Activated CD8-positive, alpha-beta memory T cell treated with anti-CD3 and anti-CD28 coated beads for 4 hours (primary cell): ENCODE measurements at places on chromosomes 7 and 10.

DNA sequence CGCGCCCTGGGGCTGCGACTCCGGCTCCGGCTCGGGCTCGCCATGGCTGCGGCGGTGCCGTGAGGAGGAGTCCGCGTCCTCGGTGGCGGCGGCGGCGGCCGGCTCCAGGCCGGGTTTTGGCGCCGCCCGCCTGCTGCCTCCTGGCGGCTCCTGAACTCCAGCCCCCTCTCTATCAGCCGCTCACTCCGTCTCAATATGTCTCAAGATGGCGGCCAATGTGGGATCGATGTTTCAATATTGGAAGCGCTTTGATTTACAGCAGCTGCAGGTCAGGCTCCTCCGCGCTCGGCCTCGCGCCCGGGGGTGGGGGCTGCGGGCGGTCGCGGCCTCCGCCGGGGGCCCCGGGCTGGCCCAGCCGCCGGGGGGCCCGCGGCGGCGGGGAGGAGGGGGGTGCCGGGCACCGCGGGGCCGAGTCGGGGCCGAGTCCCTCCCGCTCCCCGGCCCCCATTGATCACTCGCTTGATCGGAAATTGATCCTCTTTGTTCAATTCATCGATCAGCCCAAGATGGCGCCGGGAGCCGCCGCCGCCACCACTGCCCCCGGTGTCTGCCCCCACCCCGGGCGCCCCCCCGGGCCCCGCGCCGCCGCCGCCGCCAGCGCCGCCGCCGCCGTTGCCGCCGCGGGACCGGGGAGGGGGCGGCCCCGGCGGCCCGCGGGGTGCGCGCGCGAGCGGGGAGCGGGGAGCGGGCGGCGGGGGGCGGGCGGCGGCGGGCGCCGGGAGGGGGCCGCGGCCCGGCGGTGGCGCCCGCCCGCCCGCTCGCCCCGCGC is 1.4 kb upstream of the CUX1 start:
- DNase-seq = peak; percentile 22

DNA sequence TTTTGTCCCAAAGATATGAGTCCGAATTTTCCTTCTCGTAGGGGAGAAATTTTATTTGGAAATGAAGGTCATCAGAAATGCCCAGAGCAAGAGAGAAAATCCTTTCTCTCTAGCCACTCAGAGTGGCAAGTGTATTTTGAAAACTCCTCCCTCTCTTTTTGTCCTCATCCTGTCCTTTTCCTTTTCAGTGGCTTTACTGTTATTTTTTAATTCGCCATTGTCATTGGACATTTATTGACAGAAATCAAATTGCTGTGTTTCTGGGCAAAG is 39.6 kb downstream of the TET1 start:
- no peak for DNase-seq

GRCh38 chr7:111089822-111090426 is 1.0 kb upstream of the LRRN3 start:
- DNase-seq = no peak

- no peak for DNase-seq
Observed at GRCh38 chr7:23422909-23423308, 47.4 kb downstream of the IGF2BP3 start.

DNA sequence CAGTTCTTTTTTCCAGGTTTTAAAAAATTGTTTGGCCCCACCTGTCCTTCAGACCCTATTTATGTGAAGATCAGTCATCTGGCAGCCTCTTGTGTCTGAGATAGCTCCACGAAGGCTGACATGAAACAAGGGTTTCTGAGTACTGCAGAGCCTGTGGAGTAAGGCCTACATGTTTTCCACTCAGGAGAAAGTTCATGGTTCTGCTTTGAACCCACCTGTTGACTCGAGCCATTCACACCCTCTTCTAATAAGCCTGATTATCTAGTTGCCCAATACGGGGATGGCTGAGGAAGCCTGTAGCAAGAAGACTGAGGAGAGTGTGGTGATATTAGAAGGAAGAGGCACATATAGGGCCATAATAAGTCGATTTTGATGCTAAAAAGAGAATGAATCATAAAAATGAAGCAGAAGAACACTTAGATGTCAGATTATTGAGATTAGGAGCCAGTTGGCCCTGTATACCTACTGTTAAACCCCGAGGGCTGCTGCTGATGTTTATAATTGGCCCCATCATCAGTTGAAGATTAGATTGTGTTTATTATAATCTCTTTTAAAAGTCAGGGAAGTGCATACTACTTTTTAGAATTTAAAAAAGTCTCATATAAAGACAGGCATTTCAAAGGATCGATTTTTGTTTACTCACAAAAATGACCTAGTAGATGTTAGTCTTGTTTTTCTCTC is 109.4 kb downstream of the CDK14 start:
- no peak for DNase-seq

DNA sequence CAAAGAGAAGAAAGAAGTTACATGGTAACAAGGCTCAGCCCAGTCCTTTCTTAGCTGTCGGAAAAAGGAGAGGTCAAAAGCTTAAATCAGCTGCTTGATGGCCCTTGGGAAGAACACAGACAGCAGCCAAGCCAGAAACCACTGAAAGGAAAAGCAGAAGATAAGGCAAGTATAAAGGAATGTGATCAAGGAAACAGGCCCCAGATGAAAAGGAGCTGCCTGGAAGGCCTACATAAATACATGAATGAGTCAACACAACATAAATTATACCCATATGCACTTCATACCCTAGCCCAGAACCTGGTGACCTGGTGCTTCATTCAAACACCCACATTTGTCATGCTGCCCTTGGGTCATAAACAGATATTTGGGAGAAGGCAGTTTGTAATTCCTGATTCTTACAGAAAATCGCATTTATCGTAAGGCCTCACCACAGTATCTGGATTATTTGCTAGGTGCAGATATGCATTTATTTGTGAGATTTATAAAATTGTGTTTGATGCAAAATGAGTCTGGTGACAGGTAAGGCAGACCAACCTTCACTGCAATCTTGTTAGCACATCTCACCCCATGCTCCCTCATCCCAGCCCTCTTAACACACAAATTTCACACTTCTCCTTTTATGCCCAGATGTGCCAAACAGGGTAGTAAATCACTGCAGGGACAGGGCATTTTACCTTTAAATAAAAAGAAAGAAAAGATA is 94.9 kb upstream of the KCNIP2 start:
- DNase-seq = no peak

- DNase-seq = no peak
Observed at GRCh38 chr7:67309764-67310549, 313.3 kb downstream of the TYW1 start.

DNA sequence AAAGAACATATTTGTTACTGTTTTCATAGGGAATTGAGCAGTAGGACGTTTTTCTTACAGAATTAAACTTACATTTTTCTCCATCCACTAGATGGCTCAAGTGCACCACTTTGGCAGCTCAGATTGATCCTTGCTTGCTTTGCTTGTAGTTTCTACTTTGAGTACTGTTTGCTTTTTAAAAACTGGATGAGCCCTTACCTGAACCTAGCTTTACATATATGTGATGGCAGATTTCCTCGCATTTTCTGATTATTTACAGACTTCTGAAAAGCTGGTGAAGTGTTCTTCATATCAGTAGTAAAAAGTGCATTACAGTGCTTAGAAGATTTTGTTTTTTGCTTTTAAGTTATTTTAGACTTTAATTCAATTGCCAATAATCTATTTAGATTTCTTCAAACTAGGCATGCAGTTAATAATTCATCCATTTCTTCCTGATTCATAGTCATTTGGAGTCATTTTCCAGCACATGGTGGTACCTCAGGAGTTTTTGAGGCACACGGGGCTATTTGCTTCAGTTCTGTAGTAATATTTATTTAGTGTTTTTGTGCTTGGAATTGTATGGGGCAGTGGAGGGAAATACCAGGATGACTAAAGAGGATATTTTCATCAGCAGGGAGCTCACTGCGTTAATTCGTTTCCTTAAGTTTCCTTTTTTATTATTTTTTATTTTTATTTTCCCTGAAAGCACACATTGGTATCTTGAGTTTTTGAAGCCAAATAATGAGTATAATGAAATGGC is 57.3 kb downstream of the MAPK8 start:
- DNase-seq = no peak

GRCh38 chr7:47601119-47601880 is 19.4 kb upstream of the TNS3 start:
- DNase-seq = no peak

- DNase-seq = no peak
Observed at GRCh38 chr10:35743851-35744250, 101.8 kb upstream of the FZD8 start.

DNA sequence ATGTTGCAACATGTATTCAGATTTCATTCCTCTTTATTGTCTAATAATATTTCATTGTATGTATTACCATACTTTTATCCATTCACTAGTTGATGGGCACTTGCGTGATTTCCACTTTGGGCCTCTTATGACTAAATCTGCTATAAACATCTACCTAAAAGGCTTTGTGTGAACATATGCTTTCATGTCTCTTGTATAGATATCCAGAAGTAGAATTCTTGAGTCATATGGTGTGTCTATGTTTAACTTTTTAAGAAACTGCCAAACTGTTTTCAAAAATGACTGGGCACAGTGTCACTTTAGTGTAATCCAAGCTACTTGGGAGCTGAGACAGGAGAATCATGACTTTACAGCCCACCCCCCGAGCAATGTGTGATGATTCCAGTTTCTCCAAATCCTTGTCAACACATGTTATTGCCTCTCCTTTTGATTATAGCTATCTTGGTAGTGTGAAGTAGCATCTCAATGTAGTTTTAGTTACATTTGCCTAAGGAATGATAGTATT is 618.9 kb upstream of the C7orf33 start:
- DNase-seq = no peak

- DNase-seq = peak; percentile 57
Observed at GRCh38 chr10:14583252-14583651, 191.4 kb downstream of the FAM107B start.

- DNase-seq = no peak
Observed at GRCh38 chr7:137952426-137952805, 49.5 kb downstream of the CREB3L2 start.

GRCh38 chr10:112524641-112525040 is 77.6 kb downstream of the VTI1A start:
- DNase-seq = no peak

DNA sequence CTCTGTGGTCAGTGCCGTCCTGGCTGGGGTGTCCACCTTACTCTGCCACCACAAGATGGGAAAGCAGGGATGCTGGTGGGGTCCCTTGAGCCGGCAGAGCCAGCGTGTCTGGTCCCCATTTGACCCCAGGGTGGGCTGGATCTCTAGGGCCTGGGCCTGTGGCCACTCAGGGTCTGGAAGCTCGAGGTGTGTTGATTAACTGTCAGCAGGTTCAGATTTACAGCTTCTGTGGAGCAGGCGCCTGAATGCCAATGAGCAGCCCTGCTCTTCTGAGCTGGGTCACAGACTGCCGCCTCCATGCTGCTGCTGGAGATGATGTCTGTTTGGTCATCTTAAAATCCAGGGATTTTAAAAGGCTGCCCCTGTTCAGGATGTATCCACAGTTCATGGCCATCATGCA is 11.3 kb upstream of the DPYSL4 start:
- no peak for DNase-seq

- no peak for DNase-seq
Observed at GRCh38 chr10:7458556-7458955, 47.7 kb upstream of the SFMBT2 start.

- DNase-seq = no peak
Observed at GRCh38 chr7:91973639-91974038, 33.0 kb downstream of the AKAP9 start.

GRCh38 chr7:11369696-11370095 is 396.0 kb downstream of the PHF14 start:
- DNase-seq = no peak

DNA sequence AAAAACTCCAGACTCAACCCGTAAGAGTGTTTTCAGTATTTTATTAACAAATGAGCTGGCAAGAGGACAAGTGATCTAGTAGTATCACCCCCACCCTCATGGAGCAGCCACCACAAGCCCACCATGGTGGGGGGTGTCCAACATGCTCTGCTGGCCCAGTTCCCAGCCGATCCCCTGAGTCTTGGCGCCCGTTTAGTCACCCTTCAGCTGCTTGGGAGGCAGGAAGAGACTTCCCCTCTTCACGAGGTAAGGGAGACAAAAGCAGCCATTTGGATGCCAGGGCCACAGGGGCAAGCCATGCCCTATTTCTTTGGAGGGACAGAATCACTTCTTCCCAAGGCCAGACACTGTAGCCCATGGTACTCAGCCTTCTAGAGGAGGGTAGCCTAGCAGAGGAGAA is 54.1 kb downstream of the NOD1 start:
- no peak for DNase-seq
